Omental fat pad (tissue), 4 donors: ENCODE measurements at places on chromosomes 4 and X. TPM values are rescaled to one million over a fixed set of nuclear protein-coding genes. Genes with fewer than 3 reads are reported as not detected.

Gene HTRA3
- 22.8 TPM for total RNA-seq

GRCh38 chrX:79140731-79141130 lies 3.8 kb upstream of the GPR174 start:
- DNase-seq: no peak

Gene FRMD7
- total RNA-seq: not detected

GRCh38 chr4:187602339-187603092 lies 393.1 kb upstream of the ZFP42 start:
- DNase-seq: no peak

Gene IL15
- 14.2 TPM for total RNA-seq

GRCh38 chr4:187321711-187322110 lies 598.1 kb upstream of the FAT1 start:
- no peak for DNase-seq

- no peak for DNase-seq
Measured at GRCh38 chrX:110045421-110045820, 42.5 kb downstream of the TMEM164 start.

DNA sequence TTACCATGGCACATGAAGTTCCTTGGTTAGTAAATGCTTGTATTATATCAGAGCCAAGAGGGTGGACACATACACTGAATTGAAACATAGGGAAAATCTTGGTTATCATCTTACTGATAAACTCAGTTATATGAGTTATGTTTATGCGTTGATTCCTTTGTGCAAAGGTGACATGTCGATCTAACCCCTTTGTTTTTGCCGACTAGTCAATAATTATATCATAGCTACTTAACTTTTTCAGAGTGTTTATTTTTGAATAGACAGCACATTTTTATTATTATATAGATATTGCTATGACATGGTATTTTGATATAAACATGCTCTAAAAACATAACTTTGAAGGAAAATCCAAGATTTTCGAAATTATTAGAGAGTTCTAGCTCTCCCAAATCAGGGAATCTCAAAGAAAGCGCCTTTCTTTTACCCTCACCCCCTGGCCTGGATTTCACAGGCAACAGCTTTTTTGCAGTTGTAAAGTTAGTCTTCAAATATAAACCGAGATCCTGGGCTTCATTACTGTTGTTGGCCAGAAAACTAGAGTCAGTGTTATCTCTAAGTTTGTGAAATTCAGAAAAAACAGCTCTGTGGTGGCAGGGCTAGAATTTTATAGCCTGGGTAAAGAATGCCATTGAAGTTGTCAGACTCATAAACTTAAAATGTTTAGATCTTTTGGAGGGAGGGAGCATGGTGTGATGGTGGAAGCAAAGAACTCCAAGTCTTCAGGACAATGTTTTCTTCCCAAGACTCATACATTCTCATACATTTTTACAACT lies 45.8 kb upstream of the PITX2 start:
- no peak for DNase-seq

GRCh38 chr4:162523171-162523570 lies 359.4 kb upstream of the FSTL5 start:
- DNase-seq: no peak

DNA sequence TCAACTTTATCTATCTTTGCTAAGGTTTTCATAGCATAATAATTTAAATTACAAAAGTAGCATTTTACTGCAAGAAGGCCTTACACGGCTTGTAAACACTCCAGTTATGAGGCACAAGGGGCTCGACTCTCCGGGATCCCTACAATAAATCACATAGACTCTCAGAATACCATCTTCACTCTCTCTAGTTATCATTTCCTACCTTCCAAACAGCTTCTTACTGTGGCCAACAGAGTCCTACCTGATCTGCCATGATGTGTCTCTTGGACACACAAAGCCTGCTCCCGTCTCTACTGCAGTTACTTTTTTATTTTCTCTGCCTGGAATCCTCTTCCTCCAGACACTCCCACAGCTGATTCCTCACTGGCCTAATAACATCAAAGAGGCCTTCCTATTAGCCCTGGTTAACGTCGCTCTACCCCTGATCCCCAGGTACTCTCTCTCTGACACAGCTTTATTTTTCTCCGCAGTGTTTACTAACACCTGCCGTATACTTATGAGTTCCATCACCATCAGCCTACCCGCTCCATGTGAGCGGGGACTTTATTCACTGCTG lies 559.6 kb upstream of the DIPK2B start:
- DNase-seq: no peak

DNA sequence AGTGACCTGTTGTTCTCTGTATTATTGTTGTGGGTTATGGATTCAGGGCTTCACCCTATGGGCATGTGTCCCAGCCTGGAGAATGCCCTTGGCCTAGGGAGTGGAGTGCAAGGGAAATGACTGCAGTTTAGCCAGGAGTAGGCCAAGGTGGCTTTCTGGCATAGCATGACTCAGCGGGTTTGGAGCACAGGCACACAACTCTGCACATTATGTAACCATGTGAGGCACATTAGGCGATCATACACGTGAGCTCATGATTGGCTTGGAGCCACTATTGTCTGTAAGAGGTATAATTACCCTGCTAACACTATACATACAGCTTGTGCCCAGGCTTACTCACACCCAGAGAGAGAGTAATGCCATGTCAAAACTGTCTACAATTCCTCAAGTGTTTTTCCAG lies 35.1 kb upstream of the TACR3 start:
- DNase-seq: no peak

DNA sequence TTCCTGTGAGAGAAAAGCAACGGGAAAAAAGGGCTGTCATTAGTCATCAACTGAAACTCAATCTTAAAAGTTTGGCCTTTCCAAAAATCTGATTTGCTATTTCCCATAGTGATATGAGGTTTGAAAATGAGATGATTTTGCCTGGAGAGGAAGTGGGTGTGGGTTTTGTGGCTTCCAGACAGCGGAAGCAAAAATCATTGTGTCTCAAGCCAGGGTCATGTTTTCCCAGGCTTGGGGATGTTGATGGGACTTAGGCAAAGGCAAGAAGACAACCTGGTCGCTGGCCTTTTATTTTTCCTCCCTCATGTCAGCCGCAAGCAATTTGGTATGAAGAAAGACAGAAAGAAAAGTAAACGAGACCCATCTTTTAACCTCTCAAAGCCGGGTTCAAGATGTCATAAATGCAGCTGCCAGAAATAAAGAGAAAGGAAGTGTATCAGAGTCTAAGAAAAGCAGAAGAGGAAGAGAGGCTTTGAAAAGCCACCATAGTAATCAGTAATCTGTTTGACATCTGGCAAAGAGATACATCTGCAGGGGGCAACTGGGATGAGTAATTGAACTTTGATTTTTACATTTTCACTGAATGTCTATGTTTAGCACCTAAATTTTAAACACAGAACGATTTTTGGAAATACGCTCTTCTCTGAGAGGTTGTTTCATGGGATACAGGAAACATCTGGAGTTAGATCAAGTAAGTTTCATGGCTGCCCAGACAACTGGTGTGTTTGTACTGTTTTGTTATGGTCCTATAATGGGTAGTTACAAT lies 521.6 kb upstream of the SLIT2 start:
- no peak for DNase-seq

DNA sequence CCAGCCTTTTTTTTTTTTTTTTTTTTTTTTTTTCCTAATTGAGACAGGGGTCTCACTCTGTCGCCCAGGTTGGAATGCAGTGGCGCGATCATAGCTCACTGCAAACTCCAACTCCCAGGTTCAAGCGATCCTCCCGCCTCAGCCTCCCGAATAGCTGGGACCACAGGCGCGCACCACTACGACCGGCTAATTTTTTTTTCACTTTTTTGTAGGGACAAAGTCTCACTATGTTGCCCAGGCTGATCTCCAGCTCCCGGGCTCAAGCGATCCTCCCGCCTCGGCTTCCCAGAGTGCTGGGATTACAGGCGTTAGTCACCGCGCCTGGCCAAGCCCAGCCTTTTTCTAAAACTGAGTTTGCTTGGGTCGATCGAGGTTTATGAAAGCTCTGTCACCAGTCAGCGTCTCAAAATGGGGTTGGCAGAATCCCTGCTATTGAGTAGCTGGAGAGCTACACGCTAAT lies 1.3 kb upstream of the OTUD5 start:
- DNase-seq: no peak

Gene SLC25A31
- not detected for total RNA-seq

- DNase-seq: no peak
Measured at GRCh38 chrX:12955882-12956703, 18.8 kb upstream of the TMSB4X start.

Gene NOCT
- 26.4 TPM for total RNA-seq

Gene TMSB4X
- total RNA-seq: 5,890 TPM

Gene KIAA1210
- 0.09 TPM for total RNA-seq

Gene AWAT1
- not detected for total RNA-seq

DNA sequence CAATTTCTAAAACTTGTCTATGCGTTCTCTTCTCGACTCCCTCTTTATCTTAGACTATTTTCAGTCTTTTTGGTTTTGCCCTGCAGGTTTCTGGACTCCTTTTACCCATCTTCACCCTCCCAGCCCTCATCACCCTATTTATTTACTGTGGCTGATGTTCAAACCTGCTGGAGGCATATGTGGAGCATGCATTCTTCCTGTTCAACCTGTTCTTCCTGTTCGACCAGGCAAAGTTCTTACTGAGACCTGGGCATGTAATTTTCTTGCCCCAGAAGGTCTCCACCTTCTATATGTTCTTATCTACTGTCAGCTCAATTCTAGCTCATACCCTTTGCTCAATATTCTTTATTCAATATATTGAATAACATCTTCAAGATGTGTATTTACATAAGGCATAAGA lies 69.4 kb upstream of the AGA start:
- DNase-seq: no peak

Gene ERCC6L
- 0.19 TPM for total RNA-seq

Gene ASB5
- not detected for total RNA-seq

GRCh38 chr4:139686130-139686529 lies 20.5 kb downstream of the MGST2 start:
- no peak for DNase-seq

- DNase-seq: no peak
Measured at GRCh38 chr4:113556382-113557134, 205.0 kb downstream of the CAMK2D start.

DNA sequence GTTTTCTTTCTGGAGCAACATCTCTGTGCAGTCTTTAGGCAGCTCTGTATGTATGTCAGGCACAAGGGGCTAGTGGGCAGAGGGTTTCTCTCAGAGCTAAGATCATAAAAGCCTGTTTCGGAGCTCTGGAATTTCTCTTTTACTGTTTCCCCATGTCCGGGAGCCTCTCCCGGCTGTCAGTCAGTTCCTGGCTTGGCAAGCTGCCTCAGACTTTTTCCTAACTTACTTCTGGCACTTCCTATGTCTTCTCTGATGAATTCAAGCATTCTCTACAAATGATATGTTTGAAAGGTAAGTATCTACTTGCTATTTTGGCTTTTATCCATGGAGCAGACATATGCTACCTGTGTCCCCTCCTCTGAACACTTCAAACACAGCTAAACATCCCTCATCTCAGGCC lies 129.3 kb upstream of the PGRMC2 start:
- DNase-seq: no peak

Gene NLGN4X
- total RNA-seq: 2.9 TPM

Gene TLR3
- 22.7 TPM for total RNA-seq

GRCh38 chr4:99998062-99998867 lies 48.2 kb upstream of the H2AZ1 start:
- no peak for DNase-seq

Gene NDST3
- total RNA-seq: not detected

Gene PRR32
- not detected for total RNA-seq
